ENCODE measurements at places on chromosomes 6 and 20.
A peak's percentile ranks its signal among the peaks of the same experiment; 100 is the strongest.

GRCh38 chr6:41943456-41943855 is 1.8 kb upstream of the CCND3 start:
- DNase-seq, result no peak

DNA sequence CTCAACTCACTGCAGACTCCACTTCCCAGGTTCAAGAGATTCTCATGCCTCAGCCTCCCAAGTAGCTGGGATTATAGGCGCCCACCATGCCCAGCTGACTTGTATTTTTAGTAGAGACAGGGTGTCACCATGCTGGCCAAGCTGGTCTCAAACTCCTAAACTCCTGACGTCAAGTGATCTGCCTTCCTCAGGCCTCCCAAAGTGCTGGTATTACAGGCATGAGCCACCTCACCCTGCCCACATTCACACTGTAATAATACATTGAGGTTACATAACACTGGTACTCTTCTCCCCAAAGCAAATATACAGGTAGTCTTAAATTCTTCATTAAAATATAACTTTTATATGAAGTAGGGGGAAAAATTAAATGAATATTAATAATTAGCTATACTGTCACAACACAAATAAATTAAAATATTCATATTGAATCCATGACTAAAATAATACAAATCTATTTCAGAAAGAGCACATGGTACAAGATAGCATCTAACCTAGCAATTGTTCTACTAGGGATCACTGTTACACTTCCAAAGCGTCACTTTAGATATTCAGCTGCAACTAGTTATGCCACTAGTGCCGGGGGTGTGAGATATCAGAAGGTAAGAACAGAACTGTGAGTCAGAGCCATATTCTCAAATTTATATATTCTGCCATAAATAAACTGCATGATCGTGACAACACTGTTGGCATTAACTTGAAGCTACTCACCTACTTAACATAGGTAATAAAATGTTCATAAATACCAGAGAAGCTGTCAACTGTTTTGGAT is 169.1 kb upstream of the SHLD1 start:
- DNase-seq, result no peak

- DNase-seq, result peak; percentile 65
Observed at GRCh38 chr6:80163754-80164187, 57.3 kb downstream of the BCKDHB start.

- no peak for DNase-seq
Observed at GRCh38 chr6:1689141-1689540, 79.4 kb downstream of the FOXC1 start.
